ENCODE measurements at places on chromosomes 11 and 22. TPM values are rescaled to one million over a fixed set of nuclear protein-coding genes. Genes with fewer than 3 reads are reported as not detected.

The APOBEC3B gene
- 5.0 TPM for total RNA-seq

The OR2AG1 gene
- total RNA-seq, result not detected

DNA sequence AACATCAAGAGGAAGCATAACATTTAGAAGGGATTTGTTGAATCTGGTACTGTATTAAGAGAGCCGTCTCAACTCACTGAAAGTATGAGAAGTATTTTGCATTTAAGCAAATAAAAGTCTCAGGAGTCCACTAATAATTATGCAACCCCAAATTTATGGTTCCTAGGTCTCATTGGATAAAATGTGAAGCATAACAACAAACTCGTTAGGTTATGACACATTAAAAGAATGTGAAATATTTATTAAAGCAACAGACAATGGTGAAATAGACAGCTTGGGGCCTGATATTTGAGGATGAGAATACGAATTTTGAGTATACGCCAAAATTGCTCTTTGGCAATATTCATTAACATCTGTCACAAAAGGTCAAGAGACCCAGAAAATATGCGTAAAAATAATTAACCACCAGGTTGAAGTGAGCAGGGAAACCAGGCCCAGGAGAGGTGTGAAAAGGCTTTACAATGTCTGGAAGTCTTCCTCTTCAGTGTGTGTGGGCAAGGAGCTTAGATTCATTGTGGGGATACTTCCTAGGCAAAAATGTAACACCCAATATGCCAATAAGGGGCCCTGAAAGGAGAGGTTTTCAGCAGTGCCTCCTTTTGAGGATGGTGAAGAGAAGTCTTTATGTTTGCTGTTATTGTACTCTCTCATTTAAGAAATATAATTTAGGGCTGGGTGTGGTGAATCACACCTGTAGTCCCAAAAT lies 89.2 kb downstream of the FDX1 start:
- ATAC-seq, result no peak

DNA sequence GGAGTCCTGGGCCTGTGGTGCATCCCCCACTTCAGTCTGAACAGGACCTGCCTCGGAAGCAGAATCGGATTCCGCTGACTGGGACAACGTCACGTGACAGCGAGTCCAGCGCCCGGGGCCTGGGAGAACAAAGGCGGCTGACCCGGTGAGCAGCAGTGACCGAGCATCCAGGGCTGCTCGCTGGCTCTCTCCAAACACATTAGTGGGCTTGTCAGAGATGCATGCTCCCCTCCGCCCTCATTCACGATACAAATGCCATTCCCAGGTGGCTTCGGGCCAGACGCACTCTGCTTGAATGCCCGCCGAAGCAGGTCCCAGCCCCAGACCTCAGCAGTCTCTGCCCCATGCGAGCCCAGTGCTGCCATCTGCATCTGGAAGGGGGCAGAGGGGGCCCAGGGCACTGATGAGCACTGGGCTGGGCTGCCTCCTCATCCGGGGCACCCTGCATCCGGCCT lies 91.0 kb downstream of the WNT7B start:
- no peak for ATAC-seq

- ATAC-seq, result no peak
Measured at GRCh38 chr11:83736684-83737083, 450.5 kb upstream of the CCDC90B start.

GRCh38 chr22:47775686-47776085 lies 1013.2 kb downstream of the TBC1D22A start:
- ATAC-seq, result peak; percentile 52

Data from esophagus mucosa (tissue), 1 donor.